ENCODE measurements at places on chromosomes 2 and 18.

GRCh38 chr2:174344716-174345461 lies 10.1 kb downstream of the SP9 start:
- DNase-seq = no peak

DNA sequence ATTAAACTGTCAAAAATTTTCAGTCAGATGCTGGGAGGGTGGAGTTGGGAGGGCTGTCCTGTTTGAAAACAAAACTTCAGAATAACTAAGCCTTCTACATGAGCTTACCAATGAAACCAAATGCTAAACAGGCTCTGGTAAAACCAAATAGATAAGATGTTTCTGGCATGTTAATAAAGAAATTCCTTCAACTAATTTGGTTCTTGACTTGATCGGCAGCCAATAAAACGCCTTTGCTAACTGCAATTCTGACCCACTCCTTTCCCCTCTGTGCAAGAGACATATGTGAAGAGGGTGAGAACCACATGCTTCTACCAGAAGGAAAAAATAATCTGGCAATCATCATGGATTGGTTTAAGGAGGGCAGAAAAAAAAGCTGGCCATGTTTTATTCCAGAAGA lies 20.9 kb downstream of the MAP4K3 start:
- DNase-seq = no peak

GRCh38 chr18:9734189-9734588 lies 26.1 kb downstream of the RAB31 start:
- no peak for DNase-seq

DNA sequence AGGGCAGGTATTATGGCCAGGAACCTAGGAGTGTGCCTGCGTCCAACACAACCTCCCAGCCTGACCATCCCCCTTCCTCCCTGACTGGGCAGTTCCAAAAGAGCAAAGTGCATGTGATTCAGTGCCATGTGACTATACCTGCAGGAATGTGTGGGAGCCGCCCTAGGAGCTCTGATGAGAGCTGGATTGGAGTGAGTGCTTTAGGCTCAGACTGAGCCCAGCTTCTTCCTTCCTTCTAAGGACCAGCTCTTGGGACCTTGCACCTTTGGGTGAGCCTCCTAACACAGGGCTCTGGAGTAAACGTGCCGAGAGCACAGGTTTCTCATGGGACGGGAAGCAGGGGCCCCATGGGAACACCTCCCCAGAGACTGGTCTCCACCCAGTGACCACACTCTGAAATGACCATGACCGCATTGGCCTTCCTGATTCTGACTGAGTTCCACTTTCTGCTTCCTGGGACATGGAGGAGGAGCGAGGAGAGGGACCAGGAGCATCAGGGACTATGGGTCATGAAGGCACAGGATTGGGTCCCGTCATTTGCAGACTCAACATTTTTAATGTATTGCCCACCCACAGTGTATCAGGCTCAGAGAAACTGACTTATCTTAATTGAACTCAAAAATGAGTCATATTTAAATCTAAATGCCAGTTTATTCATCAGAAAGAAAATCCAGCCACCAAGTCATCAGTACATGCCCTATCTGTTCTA lies 87.8 kb upstream of the BCL2L11 start:
- no peak for DNase-seq

GRCh38 chr2:120959426-120959825 lies 223.8 kb downstream of the GLI2 start:
- no peak for DNase-seq

GRCh38 chr18:34752056-34752455 lies 42.0 kb downstream of the DTNA start:
- DNase-seq = no peak

DNA sequence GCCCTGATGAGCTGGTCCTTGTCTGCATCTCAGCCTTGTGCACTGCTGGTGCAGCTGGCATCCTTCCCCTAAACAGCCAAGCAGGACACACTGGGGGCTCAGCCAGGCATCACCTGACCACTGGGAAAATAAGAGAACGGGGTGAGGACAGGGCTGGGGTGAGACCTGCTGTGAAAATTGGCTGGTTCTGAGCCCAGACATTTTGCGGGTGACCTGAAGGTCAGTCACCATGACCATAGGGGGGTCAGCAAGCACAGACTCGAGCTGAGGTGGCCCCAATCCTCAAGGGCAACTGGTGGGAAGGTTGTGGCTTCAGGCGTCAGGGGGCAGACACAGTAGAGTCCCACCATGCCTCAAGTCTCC lies 144.9 kb upstream of the TWIST2 start:
- no peak for DNase-seq

DNA sequence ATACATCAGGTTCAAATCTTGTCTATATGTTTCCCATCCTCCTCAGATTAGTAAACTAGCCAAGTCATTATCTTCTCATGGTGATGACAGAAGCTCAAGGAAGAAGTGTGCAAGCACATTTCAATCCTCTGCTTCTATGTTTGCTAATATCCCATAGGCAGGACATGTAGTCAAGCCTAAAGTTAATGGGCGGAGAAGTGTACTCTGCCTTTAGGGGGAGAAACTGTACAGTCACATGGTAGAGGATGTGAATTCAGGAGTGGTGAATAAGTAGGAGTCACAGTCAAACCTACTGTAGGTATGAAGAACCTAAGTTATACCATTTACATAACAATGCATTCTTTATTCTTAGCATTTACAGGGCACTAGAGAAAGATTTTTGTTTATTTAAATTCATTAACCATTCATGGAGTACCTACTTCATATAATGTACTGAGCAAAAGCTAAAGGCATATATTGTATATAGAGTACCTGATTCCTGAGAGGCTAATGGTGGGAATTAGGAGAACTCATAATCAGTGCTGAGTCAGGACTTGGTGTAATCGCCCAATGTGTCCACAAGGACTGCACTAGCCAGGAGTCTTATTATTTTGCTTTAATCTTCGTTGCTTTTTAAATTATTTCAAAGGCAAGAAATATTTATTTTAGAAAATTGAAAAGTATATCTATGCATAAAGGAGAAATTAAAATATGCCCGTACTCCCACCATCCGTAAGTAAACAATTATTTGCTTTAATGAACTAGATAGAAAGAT lies 394.3 kb upstream of the ETAA1 start:
- no peak for DNase-seq

GRCh38 chr18:23020555-23021294 lies 87.6 kb downstream of the RBBP8 start:
- no peak for DNase-seq

GRCh38 chr2:203997980-203998809 lies 61.6 kb downstream of the ICOS start:
- no peak for DNase-seq

- DNase-seq = no peak
Measured at GRCh38 chr2:200795028-200795440, 16.7 kb upstream of the BZW1 start.

DNA sequence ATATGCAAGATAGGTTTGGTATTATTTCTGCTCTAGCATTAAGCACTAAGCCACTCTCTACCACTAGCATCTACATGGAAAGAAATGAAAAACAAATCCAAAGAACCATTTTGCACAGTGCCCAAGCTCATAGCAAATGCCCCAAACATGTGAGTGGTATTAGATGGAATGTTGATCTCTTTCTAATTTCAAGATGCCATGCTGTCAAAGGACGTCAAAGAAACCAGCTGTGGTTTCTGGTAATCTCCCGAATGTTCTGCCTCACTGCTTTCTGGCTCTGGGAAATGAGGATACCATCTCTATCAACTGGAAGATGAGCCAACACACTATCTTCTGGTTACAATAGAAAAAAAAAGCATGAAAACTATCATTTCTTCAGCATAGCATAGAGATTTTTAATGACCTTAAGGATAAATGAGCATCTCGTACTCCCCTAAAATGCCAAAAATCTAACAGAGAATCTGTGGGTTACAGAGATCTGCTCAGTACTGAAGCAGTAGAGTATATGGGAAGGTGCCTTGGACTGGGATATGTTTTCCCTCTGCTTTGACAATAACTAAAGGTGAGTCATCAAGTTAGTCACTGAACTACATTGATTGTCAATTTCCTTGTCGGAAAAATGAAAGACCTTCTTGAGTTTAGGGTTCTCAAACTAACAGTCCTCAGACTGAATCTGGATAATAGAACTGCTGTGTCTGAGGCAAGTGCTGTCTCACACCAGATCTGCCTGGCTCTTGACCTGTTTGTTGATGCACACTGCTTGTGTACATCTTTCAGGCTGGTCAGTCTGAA lies 244.8 kb upstream of the NCKAP5 start:
- no peak for DNase-seq

- DNase-seq = no peak
Measured at GRCh38 chr2:109230941-109231420, 102.0 kb downstream of the SH3RF3 start.

- DNase-seq = no peak
Measured at GRCh38 chr2:8222979-8223694, 458.7 kb upstream of the ID2 start.

DNA sequence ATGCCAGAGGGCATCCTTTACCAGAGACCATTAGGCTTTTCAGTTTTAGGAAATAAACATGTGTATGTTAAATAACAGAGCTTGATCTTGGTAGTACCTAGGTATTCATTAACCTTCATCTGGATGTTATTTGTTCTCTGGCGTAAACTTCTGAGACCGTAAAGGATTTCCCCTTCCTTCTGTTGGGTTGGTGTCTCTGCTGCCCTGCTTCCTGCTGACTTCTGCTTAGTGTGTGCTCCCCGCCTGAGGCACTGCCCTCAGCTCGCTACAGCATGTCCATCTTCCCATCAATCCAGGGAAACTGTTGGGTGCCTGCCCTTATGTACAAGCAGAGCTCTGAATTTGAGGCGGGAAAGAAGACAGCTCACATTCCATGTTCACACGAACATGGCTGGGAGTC lies 177.9 kb downstream of the TPGS2 start:
- no peak for DNase-seq

DNA sequence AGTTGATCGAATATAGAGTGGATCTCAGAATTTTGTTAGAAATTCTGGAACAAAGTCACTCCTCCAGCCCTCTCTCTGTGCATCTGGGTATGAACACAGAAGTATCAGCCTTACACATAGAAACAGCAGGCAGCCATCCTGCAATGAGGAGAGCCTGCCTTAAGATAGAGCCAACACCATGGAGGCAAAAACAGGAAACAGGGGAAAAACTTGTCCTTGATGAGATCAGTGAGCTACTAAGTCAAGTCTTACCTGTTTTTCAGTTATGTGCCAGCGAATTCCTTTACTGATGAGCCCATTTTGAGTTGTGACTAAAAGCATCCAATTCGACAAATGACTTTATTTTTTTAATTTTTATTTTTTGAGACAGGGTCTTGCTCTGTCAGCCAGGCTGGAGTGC lies 26.6 kb upstream of the MREG start:
- DNase-seq = no peak

- no peak for DNase-seq
Measured at GRCh38 chr2:6580982-6581381, 284.7 kb downstream of the CMPK2 start.

- DNase-seq = no peak
Measured at GRCh38 chr2:65317841-65318240, 90.2 kb downstream of the ACTR2 start.

- no peak for DNase-seq
Measured at GRCh38 chr2:31239593-31240177, 5.7 kb downstream of the EHD3 start.

GRCh38 chr2:224252631-224253030 lies 149.3 kb downstream of the FAM124B start:
- DNase-seq = no peak

- no peak for DNase-seq
Measured at GRCh38 chr2:68487773-68488355, 20.5 kb downstream of the APLF start.

GRCh38 chr18:9825571-9826073 lies 60.2 kb upstream of the TXNDC2 start:
- DNase-seq = no peak

GRCh38 chr18:49618742-49619681 lies 57.2 kb downstream of the LIPG start:
- no peak for DNase-seq

GRCh38 chr2:218645126-218645525 lies 14.3 kb downstream of the ZNF142 start:
- no peak for DNase-seq

DNA sequence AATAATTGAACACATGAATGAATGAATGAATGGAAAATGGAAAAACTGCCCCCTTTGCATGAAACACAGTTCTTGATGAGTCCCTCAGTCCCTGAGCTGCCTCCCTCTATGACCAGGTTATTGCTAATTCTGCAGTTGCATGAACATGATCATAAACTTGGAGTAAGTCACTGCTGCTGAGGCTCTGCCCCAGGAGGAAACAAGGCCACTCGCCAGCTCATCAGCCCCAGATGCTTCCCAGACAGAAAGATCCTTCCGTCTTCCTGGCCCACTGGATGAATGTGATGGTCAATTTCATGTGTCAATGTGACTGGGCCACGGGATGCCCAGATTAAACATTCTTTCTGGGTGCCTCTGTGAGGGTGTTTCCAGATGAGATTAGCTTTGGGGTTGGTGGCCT lies 16.4 kb downstream of the GPR45 start:
- DNase-seq = no peak

- no peak for DNase-seq
Measured at GRCh38 chr2:142445551-142446072, 314.8 kb upstream of the LRP1B start.

DNA sequence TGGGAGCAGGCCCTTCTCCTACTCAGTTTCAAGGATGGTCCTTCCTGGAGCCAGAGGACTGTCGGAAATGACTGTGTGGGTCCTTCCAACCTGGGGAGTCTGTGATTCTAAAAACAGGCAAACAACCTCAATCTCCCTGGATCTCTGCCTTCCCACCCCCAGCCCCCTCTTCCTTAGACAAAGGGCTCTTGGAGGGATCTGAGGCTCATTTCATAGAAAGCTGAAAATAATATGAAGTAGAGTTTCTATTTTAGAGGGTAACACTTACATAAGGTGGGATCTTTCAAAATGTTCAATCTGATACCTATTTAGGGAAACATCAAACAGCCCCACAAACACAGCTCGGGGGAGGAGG lies 69.4 kb downstream of the RHOB start:
- no peak for DNase-seq

DNA sequence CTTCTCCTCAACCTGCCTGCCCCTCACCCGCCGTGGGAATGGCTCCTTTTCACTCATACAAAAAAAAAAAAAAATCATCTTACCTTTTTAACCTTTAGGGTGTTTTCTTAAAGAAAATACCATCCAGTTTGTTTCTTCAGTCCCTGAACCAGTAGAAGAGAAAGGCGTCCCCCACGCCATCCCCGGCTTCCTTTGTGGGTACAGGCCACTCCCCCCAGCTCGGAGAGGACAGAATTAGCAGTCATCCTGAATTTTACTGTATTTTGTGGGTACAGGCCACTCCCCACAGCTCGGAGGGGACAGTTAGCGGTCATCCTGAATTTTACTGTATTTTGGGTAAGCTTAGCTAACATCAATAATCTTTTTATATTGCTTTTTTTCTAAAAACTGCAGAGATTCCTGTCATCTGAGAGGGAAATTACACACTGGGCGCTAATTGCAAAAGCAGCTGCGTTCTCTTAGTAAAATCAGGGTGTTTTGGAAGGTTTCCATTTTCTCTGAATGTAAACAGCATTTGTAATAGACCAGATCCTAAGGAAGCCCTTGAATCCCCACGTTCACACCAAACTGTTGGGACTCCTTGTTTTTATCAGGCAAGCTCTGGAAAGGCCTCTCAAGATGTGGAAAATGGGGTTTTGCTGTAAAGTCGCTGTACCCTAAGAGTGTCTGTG lies 72.5 kb downstream of the NFATC1 start:
- DNase-seq = no peak
